ENCODE measurements at places on chromosomes 11 and 22.

DNA sequence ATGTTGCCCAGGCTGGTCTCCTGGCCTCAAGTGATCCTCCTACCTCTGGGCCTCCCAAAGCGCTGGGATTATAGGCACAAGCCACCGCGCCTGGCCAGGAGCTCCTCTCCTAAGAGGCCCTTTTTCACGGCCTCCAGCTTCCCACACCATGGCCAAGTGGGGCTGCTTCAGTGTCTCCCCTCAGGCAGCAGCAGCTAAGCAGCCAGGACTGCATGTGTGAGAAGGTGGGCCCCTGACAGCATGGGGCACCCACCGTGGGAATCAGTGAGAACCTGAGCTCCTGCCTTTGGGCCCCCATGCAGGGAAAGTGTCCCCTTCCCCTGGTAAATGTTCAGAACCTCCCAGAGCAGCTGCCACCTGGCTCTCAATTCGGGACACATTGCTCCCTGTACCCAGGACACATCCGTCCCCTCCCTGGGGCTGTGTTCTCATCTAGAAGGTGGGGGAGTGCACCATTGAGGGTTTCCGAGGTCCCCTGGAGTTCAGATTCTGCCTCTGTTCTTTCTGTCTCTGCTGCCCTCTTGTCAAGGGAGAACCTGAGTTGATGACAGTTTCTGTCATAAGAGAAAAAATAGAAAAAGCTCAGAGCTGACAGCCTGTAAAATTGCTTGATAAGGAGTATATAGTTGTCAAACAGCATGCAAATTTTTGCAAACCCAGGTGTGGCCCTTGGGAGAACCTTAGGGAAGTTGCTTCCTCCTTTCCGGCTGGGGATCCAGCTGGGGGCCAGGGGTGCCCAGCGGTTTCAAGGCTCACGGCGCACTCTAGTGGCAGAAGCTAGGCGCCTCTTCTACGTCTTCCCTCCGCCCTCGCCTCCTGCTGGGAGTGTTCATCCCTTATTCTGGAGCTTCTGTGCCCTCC, 29.7 kb downstream of the FAM83F start:
- peak; percentile 45 for DNase-seq

DNA sequence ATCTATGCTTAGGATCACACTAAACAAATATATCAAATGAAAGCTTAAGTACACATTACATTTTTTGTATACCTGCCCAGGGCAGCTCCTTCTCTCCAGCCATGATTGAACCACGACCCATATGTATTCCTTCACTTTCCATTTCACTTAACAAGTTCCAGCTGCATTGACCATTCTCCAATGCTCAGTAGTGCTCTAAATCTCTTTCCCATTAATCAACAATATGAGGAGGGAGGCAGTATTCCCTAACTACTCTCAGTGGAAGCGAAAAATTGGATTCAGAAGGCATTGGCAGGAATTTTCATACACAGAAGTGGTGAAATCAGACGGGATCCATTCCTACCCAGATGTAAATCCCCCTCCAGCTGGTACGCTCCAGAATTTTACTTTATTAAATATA, 372.0 kb upstream of the LUZP2 start:
- no peak for DNase-seq

DNA sequence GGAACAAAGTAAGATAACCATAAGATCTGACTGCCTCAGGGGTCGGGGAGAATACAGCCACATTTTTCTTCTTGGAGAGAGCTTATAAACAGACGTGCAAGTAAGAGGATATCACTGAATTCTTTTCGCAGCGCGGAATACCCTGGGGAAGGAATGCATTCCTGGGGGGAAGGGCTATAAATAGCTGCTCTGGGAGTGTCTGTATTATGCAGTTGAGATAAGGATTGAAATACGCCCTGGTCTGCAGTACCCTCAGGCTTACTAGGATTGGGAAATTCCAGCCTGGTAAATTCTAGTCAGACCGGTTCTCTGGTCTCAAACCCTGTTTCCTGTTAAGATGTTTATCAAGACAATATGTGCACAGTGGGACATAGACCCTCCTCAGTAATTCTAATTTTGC, 1491.7 kb upstream of the RAG2 start:
- DNase-seq, result no peak

DNA sequence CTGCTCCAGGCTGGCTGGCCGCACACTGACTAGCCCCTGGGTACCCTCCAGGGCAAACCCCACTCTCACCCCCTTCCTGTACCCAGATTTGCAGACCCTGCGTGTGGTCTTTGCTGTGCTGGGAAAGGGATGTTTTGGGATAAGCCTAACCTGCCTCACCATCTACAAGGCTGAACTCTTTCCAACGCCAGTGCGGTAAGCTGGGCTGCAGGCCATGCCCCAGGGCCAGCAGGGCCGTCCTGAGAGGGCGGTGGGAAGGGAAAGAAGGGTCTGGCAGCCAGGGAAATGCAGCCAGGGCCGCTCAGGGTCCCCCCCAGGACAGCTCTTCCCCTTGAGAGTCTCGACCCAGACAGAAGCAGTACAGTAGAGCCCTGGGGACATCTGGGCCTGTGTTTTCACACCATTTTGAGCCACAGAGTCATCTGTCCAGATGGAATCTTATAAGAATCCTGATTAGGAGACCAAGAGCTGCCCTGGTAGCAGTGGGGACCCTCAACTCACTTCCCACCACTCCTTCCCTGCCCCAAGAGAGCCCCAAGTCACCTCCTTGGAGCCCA, 22.4 kb upstream of the SLC22A12 start:
- DNase-seq, result no peak

- DNase-seq, result no peak
Observed at GRCh38 chr11:27058456-27058855, 17.8 kb downstream of the BBOX1 start.

GRCh38 chr11:27705873-27706820, 5.9 kb upstream of the BDNF start:
- DNase-seq, result no peak

DNA sequence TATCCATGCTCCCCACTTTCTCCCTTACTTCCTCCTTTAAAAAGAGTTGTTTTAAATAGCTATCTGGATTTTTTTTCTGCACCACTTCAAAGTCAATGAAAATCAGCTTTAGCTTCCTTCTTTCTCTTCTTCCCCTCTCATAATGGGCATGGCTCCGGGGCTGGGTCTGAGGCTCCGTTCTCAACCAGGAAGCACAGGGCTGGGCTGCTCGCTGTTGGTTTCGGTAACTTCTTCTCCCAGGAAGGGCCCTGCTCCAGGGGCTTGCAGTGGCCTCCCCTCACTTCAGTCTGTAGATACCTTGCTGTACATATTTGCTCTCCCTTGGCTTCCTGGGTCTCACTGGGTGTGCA, 23.8 kb downstream of the MICAL2 start:
- DNase-seq, result no peak

DNA sequence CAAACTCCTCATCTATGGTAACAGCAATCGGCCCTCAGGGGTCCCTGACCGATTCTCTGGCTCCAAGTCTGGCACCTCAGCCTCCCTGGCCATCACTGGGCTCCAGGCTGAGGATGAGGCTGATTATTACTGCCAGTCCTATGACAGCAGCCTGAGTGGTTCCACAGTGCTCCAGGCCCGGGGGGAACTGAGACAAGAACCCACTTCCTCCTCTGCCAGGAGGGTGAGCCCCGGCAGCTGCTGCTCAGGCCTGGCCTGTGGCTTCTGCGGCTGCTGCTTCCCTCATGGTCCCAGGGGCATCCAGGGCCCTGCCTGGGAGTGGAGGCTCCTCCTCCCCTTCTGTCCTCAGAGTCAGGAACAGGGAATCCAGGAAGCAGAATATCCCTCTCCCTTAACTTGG, 98.4 kb downstream of the ZNF280B start:
- no peak for DNase-seq

DNA sequence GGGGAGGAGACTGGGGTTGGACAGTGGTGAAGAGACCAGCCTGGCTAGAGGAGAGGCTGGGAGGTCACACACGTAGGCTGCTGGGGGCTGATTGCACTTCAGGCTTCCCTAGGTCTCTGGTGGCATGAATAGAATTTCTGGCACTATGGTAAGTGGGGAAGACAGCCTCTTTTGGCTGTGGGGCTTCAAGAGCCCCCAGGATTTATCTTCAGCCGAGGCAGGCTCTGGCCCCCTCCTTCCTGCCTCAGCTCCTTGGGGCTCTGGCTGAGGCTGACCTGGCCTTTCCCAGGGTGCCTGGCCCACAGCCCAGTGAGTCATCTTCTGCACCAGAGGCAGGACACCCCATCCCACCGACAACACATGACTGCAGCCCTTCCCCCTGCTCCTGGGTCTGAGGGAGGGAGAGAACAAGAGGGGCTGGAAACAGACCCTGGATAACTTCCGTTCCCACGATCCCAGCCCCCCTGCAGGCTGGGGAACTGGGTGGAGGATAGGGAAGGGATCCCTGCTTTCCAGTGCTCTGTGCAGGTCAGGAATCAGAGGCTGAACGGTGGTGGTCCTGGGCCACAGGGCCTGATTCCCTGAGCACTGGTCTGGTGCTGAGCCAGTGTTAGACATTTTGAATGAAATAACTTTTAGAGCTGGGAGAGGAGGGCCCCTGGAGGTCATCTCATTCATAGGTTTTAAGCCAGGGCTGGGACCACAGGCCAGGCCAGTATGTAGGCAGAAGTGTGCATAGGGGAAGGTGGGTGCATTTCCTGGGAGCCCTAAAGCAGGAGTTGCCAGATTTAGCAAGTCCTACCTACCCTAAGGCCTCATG, 26.5 kb downstream of the ARHGEF17 start:
- DNase-seq, result no peak

DNA sequence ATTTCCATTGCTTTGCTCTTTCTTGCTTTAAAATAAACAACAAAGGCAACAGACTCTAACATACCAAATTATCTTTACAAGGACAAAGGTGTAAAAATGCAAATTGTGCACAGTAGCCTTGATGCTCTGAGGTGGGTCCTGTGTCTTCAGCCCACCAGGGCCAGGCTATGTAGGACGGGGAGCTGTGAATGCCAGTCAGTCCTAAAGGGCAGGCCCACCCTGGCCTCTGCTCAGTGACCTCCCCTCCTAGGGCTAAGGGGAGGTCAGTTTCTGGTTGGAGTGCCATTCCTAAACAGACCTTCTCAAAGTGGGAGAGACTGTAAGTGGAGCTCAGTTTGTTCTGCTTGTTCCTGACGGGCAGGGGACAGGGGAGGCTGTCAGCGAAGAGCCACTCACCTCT, 78.0 kb upstream of the SUSD2 start:
- DNase-seq, result no peak

DNA sequence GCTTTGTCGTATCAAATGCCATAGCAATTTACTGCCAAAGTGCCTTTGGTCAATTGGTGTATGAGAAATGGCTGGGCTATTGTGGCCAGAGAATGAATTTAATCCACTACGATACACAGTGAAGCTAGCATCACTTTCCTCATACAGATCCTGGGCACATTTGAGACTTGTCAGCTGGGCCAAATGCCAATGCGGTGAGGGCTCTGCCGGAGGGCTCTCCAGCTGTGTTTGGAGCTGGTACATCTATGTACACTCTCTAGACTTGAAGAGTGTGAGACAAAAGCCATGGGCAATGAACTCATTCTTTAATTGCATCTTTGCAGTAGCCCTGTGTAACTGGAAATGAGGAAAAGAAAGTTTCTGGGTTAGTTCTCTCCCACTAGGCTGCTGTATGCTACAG, 1052.9 kb downstream of the NTM start:
- no peak for DNase-seq

- DNase-seq, result no peak
Observed at GRCh38 chr22:32991353-32992101, 66.7 kb downstream of the SYN3 start.

GRCh38 chr22:49962012-49962750, 1.6 kb downstream of the PIM3 start:
- peak; percentile 88 for DNase-seq

- no peak for DNase-seq
Observed at GRCh38 chr11:126026579-126026978, 36.1 kb downstream of the CDON start.

DNA sequence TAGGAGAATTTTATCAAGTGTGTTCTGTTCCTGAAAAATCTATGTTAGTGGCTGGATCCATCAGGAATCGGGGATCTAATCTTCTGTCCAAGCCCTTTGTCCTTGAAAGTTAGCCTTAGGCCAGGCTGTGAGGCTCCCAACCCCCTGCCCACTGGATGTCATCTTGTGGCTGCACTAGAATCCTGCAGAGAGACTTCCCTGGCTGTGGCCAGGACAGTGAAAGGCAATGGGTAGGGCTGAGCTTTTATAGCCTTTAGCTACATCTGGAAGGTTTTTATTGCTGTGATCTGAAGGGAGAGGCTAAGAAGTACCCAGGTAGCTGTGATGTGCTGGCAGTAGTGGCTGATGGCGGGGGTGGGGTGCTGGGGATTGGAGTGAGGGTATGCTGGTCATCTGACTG, 2.1 kb downstream of the OAF start:
- no peak for DNase-seq

DNA sequence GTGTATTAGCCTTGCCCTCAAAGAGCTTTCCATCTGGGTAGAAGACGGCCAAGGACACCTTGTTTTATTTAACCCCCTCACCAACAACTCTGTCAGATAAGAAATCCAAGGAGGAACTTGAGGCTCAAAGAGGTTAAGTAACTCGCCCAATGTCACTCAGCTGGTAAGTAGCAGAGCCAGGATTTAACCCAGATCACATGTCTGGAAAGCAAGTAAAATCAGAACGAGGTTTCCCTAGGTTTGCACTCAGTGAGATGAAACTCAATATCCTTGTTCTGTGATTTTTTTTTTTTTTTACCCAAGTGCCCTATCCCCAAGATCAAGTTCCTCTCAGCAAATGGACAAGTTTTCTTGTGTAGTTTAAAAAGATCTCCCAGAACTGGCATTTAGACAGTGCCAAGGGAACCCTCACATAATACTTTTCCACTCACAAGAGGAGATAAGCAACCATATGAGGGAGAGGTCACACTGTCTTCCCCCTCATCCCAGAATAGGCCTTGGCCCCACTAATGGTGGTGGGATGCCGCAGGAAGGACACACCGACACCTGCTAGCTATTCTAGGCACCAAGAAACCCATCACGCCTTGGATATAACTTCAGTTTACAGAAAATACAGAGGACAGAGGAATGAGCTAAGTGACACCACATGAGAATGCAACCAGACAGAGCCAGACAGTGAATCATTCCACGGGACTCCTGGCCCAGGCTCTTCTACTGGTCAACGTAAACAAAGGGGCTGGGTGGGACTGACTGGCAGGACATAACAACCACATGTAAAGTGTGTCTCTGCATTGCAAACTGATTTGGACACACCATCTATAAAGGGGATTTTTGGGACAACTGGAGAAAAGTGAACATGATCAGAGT, 8.6 kb upstream of the ARAP1 start:
- DNase-seq, result no peak

DNA sequence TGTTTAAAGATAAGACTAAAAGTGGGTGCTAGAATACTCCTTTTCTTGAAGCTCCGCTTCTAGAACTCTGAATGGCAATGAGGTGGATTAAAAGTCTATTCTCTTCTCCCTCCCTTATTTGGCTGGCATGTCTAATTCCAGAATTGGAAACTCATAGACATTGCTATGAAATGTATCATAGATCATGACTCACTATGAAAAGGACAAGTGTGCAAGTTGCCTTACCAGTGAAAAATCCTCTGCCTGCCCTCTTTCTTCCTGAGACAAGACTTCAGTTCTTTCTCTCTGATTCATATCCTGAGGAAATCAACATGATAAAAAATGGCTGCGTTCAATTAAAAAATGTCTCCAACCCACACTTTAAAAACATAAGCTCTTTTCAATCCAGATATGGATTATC, 73.2 kb upstream of the BLID start:
- DNase-seq, result no peak

- DNase-seq, result no peak
Observed at GRCh38 chr11:528815-529727, 6.3 kb downstream of the HRAS start.

GRCh38 chr22:25494774-25495173, 69.7 kb upstream of the GRK3 start:
- DNase-seq, result no peak

All from stimulated activated CD4-positive, alpha-beta T cell treated with anti-CD3 and anti-CD28 coated beads, Interleukin-4, amount 100 ng/mL, for 4 hours (primary cell).